ENCODE measurements at places on chromosomes 4 and X. TPM values are rescaled to one million over a fixed set of nuclear protein-coding genes. Genes with fewer than 3 reads are reported as not detected.

GRCh38 chr4:8739317-8739716 is 132.3 kb downstream of the HMX1 start:
- peak; percentile 53 for DNase-seq

DNA sequence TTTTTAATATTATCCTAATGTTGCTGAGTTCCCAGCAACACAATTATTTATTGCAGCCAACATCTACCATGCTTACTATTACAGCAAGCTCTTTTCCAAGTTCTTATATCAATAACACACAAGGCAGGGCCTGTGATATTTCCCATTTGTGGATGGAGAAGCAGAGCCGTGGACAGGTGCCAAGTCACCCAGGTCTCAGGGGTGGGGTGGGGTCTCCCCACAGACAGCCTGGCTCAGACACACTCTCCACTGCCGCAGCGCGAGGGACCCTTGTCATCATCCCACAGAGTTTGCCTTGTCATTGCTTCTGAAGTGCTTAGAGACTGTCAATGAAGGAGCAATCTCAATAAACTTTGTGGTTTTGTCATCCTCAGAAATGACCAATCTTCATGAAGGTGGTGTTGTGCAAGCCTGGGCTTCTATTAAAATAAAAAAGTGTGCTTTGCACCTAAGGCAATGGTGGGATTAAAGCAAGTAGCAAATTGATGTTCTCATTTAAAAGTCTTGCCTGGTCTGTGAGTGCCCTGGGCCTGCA is 76.1 kb downstream of the SORBS2 start:
- no peak for DNase-seq

The XK gene
- total RNA-seq, result 1.6 TPM

The NSG1 gene
- 0.42 TPM for total RNA-seq

GRCh38 chr4:112173593-112174558 is 28.6 kb downstream of the FAM241A start:
- DNase-seq, result no peak

DNA sequence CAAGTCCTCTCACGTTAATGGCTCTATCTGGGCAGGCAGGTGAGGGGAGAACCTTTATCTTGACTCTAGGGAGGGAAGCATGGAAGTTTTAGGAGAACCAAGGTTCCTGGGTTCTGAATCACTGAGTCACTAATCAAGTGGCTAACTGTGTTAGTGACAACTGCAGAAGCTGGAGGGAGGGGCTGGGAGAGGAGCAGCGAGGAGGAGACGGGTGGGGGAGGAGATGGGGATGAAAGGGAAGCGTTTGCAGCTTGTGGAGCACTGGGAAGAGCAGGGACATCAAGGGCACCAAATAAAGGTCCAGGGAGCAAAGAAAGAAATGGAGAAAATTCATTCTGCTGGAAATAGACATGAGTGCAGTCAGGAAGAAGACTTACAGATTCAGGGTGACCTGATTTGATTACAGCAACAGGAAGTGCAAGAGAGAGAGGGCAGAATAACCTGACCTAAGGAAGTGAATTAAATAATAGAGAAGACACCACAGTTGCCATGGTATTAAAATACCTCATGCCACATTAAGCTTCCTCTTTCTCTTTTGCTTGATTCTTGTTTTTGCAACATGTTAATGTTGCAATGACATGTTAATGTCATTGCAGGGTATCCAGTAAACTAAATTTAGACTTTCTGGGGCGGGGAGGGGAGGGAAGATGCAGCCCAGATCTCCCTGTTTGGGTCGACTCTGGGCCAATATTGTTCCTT is 4.5 kb upstream of the SETD7 start:
- DNase-seq, result no peak

- DNase-seq, result no peak
These were observed 89.4 kb upstream of the MYOZ2 start for GRCh38 chr4:119046263-119046662.

DNA sequence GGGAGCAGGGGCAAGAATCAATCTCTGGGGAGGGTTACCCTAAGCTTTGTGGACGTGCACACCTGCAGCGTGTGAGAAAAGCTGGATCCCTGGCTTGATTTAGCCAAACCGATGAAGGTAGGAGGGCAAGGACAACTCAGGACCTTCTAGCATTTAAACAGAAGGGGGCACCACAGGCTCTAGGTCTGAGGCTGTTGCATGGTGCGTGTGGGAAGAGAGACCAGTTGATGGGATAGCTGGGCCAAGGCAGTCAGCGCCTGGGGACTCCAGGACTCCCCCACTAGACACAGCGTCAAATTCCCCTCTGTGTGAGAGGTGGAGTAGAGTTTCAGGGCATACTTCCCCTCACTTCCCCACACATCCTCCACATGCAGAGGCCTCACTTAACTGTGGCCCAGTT is 4.3 kb downstream of the GABRQ start:
- DNase-seq, result no peak

GRCh38 chr4:24664956-24665355 is 80.6 kb upstream of the DHX15 start:
- DNase-seq, result no peak

DNA sequence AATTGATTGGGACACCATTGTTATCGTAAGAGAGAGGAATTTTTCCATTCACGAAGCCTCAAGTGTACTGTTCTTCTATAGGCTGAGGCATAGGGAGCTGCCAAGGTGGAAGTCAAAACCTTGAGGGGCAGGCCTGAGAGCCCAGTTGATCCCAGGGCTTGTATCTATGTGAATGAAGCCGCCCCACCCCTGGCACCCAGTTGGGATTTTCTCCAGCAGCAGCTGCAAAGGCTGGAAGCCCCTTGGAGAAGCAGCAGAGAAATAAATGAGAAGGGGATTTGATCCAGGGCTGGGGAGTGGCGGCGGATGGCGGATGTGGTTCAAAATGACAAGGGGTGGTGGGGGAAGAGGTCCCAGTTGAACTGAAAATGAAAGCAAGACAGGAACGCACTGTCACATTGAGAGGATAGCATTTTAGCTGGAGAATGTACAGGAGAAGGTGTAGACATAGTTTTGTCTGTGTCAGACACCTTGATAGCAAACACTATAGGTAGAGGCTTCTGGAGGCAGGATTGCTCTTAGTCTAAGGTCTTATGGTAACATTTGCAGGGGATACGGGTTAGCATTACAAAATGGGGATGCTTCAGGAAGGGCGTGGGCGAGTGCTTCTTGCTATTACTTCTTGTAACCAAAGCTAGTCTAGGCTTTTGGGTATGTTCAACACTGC is 32.6 kb downstream of the DOCK11 start:
- no peak for DNase-seq

DNA sequence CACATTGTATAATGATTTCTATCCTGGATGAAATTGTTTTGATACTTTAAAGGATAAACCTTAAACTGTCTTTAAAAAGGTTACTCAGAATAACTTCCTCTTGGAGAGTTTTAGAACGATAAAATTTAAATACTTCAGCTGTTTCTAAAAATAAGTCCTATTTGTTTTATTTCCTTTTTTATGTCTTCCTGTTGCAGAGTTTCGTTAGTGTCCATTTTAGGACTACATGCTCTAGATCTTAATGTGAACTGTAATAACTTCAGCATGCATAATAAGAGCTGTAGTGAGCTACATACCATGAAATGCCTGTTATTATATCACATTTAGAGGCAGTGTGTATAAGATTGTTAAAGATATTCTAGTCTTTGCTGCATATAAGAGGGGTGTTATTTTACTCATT is 14.6 kb downstream of the ATP10D start:
- DNase-seq, result no peak

GRCh38 chrX:70171624-70172023 is 5.7 kb upstream of the DGAT2L6 start:
- DNase-seq, result no peak

DNA sequence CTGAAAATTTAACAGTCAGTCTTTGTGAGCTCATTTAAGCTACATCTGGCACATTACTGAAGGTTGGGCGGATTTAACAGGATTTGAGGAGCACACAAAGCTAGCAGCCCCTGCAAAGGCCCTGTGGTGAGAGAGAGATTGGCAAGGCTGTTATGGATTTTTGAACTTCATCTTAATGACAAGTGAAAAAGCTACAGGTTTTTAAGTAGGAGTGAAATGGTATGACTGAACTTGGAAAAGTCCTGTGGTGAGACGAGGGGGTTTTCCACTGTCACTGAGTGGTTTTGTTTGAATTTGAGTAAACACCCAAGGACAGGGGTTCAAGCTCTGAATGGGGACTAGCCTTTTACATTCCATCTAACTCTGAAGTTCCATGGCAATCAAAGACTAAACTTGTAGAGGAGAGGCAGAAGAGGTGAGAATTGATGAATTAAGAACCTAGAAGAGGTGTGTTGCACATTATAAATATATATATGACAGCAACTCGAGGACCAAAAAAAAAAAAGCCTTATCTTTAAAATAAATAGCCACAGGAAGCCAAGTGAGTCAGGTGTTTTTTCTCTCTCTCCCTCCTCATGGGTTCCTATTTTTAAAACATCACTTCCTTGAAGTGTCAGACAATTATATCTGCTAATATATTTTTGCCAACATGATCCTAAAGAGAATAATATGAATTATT is 47.8 kb upstream of the CLNK start:
- DNase-seq, result no peak

GRCh38 chr4:10106421-10107039 is 10.1 kb downstream of the WDR1 start:
- peak; percentile 93 for DNase-seq

The CPZ gene
- total RNA-seq, result 15.6 TPM

The SASH3 gene
- total RNA-seq, result 11.6 TPM

DNA sequence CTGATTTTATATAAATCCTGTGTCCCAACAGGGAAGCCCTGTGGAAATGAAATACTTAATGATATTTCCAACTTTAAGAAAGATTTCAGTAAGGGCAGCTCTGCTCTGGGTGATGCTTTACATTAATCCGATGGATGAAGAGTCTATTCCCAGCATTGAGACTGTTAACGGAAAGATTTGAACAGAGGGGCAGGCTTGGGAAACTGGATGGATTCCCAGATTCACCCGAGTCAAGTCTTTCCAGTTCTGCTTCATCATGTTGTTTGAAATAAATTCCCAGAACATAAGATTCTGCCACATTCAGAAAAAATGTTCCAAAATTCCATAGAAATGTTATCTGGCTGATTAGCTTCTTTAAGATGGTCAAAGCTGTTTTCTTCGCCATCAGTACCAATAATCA is 246.0 kb downstream of the FBXW7 start:
- no peak for DNase-seq

DNA sequence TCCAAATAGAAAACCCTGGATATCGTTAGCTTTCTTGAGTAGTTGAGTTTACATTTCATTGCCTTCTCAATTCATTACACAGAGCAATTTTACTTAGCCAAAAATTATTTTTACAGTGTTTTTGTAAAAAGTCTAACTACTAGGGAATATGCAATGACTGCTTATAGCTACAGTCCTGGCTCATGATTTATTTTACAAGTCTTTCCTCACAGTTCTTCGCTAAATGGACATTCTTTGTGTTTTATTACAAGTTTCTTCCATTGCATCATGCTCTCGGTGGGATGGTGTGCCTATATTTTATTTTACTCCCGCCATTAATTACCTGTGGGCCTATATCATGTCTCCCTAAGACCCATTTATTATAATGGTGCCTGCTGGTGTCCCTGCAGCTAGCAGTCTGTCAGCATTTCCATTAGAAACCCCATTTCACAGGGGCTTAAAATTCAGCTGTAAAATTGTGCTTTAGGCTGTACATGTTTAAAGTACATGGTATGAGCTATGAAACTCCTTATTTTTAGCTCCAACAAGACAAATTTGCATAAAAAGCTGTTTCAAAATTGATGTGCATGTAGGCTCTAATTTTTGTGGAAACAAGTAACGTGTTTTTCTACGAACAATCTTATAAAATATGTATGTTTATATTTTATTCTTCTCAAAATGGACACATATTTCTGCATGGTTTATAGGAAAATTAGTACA is 227.4 kb downstream of the SLC7A11 start:
- DNase-seq, result no peak

DNA sequence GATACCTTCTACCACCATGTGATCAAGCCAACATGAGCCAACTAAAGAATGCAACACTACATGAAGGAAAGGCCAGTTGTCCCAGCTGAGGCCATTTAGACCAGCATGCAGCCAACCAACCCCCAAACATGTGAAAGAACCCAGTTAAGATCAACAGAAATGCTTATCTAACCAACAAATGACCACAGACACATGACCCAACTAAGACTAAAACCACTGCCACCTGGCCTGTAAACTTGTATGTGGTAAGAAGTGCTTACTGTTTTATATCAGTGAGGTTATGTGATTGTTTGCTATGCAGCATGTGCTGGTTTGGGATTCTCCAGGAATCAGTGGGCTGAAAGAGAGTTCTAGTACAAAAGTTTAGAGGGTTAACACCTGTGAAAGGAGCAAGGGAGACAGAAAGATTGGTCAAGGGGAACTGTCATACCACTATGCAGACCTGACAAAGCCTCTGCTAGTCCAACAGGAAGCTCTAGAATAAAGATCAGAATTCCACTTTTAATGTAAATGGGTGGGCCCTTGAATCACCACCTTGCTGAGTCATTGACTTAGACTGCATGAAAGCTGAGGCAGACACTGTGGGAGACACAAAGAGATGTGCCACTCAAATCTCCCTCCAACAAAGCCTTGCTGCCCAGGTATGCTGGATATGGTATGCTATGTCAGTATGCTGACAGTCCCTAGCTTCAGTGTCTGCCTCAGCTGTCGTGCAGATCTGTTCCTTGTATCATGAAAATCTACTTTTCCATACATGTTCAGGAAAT is 6.1 kb upstream of the SH3D19 start:
- DNase-seq, result no peak

The PTPN13 gene
- total RNA-seq, result 20.9 TPM

DNA sequence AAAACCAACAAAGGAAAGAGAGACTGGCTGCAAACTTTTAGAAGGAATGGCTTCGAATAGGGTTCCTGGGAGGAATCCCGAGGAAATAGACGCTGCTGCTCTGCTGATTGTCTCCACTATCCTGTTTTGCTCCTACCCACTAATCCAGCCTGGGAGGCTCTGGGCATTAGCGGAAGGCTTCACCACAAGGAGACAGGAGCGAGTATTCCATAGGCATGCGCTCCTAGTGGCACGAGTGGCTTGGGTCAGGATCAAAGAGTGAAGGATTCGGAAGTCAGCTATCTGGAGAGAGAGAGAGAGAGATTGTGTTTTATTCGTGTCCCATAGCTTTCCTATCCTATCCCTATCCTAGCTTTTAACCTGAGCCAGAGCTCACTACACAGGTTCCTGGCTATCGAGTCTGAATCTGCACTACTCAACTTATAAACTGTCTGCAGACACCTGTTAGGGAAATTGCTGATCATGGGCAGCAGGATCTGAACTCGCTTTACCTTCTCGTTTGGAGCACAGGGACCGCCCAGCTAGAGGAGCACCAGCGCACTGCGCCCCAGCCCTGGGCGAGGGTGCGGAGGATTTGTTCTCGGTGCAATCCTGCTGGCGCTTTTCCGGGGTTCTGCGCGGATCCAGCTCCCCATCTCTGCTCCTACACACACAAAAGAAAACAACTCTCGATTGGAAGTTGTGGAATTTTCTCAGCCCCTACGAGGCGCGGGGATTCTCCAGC is 740 bp upstream of the NPY2R start:
- peak; percentile 62 for DNase-seq

The GLUD2 gene
- total RNA-seq, result 1.7 TPM

The TRIM61 gene
- 0.90 TPM for total RNA-seq

The SPANXN3 gene
- total RNA-seq, result not detected

DNA sequence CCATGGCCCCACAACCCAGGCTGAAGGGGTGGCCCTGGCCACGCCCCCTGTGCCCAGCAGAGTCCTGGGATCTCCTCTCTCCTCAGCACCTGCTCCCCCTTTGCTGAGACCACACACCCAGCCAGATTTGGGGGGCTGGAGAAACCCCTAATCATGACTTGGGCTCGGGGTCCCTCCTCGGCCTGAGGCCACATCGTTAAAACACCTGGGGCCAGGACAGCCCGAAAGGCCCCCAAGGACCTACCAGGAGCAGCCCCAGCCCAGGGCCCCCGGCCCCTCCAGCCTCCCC is 116.7 kb downstream of the FAM53A start:
- peak; percentile 73 for DNase-seq

Data from posterior vena cava (tissue), 2 donors.